Activated CD4-positive, alpha-beta T cell treated with anti-CD3 and anti-CD28 coated beads, Interleukin-2, amount 50 U/mL, for 16 hours (primary cell): ENCODE measurements at places on chromosomes 2 and 18.

DNA sequence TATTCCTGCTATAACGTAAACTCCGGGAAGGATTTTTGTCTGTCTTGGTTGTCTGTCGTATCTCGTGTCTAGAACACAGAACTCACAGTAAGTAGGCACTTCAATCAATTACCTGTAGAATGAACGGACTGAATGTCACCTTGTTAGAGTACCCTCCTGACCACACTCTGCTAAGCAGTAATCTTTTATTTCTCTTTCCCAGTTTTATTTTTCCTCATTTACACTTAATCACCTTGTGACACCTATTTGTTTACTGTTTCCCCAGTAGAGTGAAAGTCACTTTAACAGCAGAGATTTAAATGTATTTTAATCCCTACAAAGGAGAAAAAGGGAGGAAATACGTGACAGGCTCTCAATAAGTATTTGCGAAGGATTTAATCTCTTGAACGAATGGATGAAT, 514 bp upstream of the EPB41L5 start:
- DNase-seq: no peak

DNA sequence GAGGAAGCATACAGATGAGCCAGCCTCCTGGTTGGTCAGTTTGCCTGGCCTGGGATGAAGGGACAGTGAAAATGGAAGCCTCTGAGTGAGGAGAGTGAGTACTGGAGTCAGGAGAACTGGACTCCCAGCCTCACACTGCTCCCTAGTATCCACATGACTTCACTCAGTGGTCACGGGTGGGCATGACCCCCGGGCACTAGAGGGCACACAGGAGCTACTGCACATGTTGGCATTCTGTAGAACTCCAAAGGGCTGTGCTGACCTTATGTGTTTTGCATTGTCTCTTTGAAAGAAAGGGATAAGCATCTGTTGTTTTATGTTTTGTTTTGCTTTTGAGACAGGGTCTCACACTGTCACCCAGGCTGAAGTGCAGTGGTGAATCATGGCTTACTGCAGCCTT, 23.7 kb downstream of the NCAPH start:
- DNase-seq: no peak

- DNase-seq: no peak
Observed at GRCh38 chr2:137221797-137222492, 456.6 kb downstream of the THSD7B start.

GRCh38 chr18:57051657-57052044, 95.2 kb upstream of the BOD1L2 start:
- no peak for DNase-seq

GRCh38 chr2:232365621-232366321, 12.8 kb upstream of the ALPP start:
- DNase-seq: no peak

DNA sequence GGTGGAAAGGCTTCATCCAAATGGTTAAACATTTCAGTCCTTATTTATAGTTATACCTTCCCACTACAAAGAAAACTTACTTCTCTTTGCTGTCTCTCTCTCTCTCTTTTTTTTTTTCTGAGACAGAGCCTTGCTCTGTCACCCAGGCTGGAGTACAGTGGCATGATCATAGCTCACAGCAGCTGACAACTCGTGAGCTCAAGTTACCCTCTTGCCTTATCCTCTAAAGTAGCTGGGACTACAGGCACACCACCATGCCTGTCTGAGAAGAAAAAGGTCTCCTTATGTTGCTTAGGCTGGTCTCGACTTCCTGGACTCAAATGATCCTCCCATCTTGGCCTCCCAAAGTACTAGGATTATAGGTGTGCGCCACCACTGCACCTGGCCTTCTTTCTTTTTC, 32.3 kb upstream of the OLA1 start:
- DNase-seq: no peak

DNA sequence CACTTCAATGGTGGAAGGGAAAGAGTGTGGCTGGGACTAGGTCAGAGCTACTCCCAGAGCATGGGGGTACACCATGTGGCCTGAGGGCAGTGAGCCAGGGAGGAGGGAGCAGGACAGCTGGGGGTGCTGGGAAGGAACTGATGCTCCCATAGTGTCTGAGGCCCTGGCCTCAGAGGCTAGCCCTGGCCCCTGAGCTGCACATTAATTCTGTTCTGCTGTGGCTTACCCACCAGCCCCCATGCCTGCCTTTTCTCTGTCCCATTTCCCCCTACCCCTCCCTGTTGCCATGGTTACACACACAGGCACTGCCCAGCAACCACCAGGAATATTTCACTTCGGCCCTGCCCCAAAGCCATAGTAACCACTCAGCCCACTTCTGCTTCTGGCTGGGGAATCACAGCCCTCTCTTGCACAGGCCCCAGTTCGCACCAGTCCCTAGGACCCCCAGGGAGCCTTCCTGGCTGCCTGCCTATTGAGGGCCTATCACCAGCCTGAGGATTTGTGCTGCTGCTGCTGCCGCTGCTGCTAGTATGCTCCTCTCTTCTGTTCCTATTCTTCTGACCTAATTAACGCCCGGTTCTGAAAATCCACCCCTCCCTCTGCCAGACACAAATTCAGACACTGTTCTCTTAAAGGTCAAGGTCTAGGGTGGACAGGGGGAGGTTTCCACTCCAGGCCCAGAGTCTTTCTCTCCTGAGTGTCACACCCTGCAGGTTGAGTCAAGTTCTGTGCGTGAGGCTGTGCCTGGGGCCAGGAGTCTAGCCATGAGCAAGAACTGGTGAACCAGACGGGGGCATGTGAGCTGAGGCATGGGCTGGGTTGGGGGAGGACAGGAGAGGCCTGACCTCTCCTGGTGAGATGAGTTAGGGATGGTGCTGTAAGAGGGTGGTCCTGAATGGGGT, 87.1 kb upstream of the MCFD2 start:
- DNase-seq: no peak

DNA sequence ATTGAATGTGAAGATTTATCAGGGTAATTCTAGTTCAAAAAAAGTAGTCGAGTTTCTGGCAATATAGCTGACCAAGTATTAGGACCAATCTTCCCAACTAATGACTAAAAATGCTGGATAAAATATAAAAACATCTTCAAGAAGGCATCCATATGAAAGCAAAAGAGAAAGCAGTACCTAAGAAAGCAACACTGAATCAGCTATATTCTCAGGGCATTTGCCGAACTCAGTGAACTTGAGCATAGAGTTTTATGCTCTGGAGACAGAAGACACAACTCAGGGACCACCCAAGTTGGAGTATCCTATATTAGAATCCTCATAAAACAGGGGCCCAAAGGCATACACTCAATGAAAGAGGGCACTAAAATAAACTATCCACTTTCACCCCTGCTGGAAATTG, 103.7 kb upstream of the HNRNPA3 start:
- DNase-seq: no peak

GRCh38 chr2:116467243-116467642, 1347.2 kb upstream of the DDX18 start:
- no peak for DNase-seq

GRCh38 chr2:12739721-12740254, 23.1 kb downstream of the TRIB2 start:
- no peak for DNase-seq

GRCh38 chr18:3104190-3105054, 91.5 kb upstream of the LPIN2 start:
- no peak for DNase-seq

DNA sequence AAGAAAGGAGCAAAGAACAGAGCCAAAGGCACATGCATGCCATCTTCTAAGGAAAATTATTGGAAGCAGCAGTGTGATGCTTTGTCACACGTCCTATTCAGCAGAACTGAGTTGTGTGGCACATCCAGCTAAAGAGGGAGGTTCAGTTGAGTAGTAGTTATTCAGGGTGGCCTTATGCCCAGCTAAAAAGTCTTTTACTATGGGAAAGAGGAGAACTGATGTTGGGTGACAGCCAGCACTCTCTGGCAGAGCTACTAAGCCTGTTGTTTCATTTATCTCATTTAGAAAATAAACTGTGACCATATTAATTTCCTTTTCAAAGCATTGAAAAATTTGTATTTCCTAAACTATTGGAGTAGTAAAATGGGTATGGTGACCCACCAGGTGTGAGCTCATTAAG, 18.5 kb downstream of the ITGA6 start:
- no peak for DNase-seq

GRCh38 chr2:171602352-171602751, 80.1 kb downstream of the CYBRD1 start:
- DNase-seq: no peak

GRCh38 chr18:56423626-56424025, 214.8 kb downstream of the TXNL1 start:
- DNase-seq: no peak

GRCh38 chr2:134148843-134149472, 104.9 kb upstream of the MGAT5 start:
- no peak for DNase-seq

- DNase-seq: no peak
Observed at GRCh38 chr2:210233487-210233886, 8.2 kb upstream of the ACADL start.

GRCh38 chr2:196681510-196681909, 42.0 kb downstream of the CCDC150 start:
- no peak for DNase-seq

DNA sequence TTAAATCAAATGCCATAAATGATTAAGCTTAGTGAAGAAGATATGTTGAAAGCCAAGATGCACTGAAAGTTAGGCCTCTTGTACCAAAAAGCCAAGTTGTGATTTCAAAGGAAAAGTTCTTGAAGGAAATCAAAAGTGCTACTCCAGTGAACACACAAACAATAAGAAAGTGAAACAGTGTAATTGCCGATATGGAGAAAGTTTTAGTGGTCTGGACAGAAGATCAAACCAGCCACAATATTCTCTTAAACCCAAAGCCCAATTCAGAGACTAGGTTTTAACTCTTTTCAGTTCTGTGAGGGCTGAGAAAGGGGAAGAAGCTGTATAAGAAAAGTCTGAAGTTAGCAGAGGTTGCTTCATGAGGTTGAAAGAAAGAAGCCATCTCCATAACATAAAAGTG, 101.8 kb upstream of the RPE start:
- no peak for DNase-seq

GRCh38 chr2:48790407-48791170, 35.1 kb upstream of the LHCGR start:
- DNase-seq: no peak

DNA sequence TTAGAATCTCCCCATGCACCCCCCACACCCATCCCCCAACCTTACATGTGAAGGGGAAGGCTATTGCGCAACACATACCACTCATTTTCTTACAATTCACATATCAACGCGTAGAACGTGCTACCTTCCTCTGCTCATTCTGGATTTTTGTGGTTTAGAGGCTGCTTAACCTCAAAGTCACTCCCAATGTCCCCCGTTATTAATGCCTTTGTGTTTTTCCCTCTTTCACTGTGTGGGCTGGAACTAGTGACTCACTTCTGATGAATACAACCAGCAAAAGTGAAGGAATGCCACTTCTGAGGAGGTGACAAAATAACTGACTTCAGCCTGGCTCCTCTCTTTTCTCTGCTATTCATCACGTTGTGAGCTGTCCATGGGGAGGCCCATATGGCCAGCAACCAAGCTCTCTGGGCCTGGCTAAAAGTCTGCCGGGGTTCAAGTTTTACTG, 342.5 kb upstream of the NXPH2 start:
- DNase-seq: no peak

- DNase-seq: no peak
Observed at GRCh38 chr2:146949400-146949799, 895.4 kb upstream of the ACVR2A start.

DNA sequence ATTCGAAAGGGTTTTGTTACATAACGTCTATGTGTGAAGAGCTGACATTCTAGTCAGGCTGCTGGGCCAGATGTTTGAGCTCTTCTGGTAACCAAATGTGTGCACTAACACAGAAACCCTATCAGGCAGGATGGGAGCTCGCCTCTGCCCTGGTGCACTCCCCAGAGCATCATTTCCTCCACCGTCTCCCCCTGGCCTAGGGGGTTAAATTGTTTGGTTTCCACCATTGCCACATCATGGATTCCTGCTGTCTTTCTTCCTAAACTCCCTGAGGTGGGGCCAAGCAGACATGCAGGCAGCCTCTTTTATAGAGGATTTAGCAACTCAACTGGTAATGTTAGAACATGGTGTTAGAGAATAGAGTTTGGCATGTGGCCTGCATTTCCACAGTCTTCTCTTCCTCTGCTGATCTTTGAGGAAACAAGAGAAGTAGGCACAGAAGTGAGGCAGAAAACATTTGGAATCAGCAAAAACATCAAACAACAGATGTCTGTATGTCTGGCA, 87.3 kb downstream of the ANTXR1 start:
- no peak for DNase-seq

- DNase-seq: no peak
Observed at GRCh38 chr2:241286348-241287090, 29.0 kb downstream of the HDLBP start.

DNA sequence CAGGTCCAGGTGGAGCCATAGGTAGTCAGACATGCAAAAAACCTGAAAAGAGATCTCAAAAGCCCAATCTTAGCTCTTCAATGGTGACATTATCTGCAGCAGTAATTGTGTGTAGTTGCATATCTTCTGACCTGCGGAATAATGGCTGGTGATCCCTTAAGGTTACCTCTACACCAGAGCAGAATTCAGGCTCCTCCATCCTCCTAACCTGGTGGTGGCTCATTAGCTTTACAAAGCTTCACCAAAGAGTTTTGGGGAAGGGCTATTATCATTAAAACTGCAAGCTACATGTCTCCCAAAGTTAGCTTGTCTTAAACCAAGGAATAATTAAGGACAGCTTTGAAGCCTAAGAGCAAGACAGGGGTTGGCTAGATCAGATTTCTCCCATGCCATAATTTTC, 42.6 kb upstream of the CHST9 start:
- DNase-seq: no peak

DNA sequence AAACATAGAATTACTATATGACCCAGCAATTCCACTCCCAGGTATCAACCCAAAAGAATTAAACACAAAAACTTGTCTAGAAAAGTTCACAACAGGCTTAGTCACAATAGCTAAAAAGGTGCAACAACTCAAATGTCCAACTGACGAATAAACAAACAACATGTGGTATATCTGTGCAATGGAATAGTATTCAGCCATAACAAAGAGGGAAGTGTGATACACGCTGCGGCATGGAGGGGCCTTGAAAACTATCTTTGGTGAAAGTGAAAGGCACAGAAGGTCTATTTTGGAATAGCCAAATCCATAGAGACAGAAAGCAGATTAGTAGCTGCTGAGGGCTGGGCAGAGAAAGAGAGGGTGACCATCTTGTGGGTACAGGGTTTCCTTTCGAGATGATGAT, 72.1 kb downstream of the DDX1 start:
- no peak for DNase-seq
